Calu3 (cell line): ENCODE measurements at places on chromosomes 12 and 14. TPM values are rescaled to one million over a fixed set of nuclear protein-coding genes. Genes with fewer than 3 reads are reported as not detected.

Gene MYF6
- not detected in 2 replicates for total RNA-seq

Gene RTN1
- total RNA-seq, result not detected in 2 replicates

Gene P2RX4
- 38.7 and 39.5 TPM in 2 replicates for total RNA-seq

Gene SIX6
- not detected in 2 replicates for total RNA-seq

Gene DPF3
- 6.9 and 9.6 TPM in 2 replicates for total RNA-seq

Gene AKAP5
- total RNA-seq, result 1.1 and 1.7 TPM in 2 replicates

Gene FOXG1
- total RNA-seq, result not detected in 2 replicates

Gene DTX1
- total RNA-seq, result 0.17 TPM in 1 of 2 replicates, not detected in the other

Gene OAS2
- 58.1 and 211 TPM in 2 replicates for total RNA-seq

Gene EML5
- total RNA-seq, result 0.52 and 0.78 TPM in 2 replicates

Gene LACRT
- total RNA-seq, result not detected in 2 replicates

Gene GPR68
- not detected in 2 replicates for total RNA-seq

Gene RPL10L
- total RNA-seq, result not detected in 2 replicates

Gene LRFN5
- not detected in 2 replicates for total RNA-seq

Gene POTEG
- not detected in 2 replicates for total RNA-seq

Gene FERMT2
- total RNA-seq, result 21.0 and 21.6 TPM in 2 replicates

Gene STYK1
- total RNA-seq, result 8.4 and 10.7 TPM in 2 replicates

Gene CNTN1
- total RNA-seq, result not detected in 2 replicates

Gene KLRC2
- not detected in 2 replicates for total RNA-seq
